Choroid plexus epithelial cell (primary cell): ENCODE measurements at places on chromosomes 4 and X.

- peak; percentile 60 for DNase-seq
These were observed 97.0 kb upstream of the PJA1 start for GRCh38 chrX:69262036-69262936.

- peak; percentile 30 for DNase-seq
These were observed 215.1 kb upstream of the SFRP2 start for GRCh38 chr4:154004016-154004415.

GRCh38 chr4:52780206-52780605 lies 29.0 kb upstream of the ERVMER34-1 start:
- DNase-seq: peak; percentile 23

GRCh38 chrX:151825007-151825406 lies 87.7 kb upstream of the MAGEA4 start:
- no peak for DNase-seq

GRCh38 chrX:30589146-30589888 lies 11.8 kb upstream of the TASL start:
- no peak for DNase-seq

DNA sequence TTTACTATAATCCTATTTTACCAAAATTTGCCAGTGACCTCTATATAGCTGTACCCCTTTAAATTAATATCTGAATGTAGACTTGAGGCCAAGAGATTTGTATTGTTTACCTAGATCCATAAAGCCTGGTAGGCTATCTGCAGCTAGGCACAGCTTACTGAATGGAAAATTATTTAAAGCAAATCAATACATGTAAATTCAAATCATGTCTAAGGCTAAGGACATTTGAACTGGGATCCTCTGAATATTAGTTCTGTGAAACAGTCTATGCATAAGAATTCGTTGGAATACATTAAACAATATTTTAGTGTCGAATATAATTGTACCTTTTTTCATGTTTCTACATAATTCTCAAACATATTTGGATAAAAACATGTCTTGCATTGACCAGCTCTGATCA lies 1.6 kb downstream of the UGT2A3 start:
- DNase-seq: no peak

GRCh38 chr4:20288846-20289512 lies 37.3 kb downstream of the SLIT2 start:
- no peak for DNase-seq

DNA sequence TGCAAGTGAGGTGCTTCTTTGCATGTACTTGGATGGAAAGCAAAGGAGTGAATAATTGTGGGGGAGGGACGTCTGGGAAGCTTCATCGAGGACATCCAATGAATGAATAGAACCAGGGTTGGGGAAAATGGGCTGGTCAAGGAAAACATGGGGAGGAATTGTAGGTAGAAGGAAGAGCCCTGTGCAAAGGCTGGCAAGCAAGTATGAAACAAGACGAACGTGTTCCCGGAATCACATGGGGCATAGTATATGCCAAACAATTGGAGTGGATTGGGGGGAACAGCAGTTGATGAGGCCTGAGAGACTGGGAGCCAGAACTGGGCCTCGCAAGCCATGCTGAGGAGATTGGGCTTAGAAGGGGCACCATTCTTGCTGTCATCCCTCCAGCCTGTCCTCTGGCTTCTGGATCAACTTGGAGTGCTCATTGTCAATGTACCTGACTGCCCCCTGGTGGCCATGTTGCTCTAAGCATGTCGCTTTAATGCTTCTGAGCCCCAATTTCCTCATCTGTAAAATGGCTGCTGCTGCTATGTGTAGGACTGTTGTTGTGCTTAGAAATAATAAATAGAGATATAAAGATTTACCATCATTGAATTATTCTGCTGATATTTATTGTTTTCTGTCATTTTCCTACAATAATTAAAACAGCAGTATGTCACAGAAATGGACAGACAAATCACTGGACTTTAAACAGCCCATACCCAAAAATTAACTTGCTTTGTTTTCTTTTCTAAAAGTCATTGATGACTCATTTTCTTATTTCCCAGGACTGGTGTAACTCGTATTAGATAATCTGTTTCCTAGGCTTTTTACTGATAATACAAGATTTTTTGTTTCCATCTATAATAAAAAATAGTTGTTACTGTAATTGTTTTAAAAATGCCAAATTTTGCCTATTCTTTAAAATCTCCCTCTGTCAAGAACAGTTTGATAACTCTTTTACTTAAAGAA lies 66.4 kb downstream of the JADE3 start:
- peak; percentile 80 for DNase-seq

- peak; percentile 83 for DNase-seq
These were observed 11.7 kb upstream of the RAB40A start for GRCh38 chrX:103531002-103531401.

DNA sequence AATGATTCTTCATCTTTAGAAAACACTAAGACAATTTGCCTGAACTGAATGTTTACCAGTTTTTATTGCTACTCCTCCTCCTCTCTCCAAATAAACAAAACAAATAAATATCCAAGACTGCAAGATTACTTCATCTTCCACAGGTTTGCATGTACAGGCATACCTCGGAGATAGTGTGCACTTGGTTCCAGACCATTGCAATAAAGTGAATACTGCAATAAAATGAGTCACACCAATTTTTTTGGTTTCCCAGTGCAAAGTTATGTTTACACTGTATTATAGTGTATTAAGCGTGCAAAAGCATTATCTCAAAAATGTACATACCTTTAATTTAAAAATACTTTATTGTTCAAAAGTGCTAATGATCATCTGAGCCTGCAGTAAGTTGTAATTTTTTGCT lies 53.3 kb downstream of the FBXL5 start:
- no peak for DNase-seq

- DNase-seq: peak; percentile 25
These were observed 162.0 kb upstream of the EOLA2 start for GRCh38 chrX:150100261-150100660.

GRCh38 chr4:17013382-17014006 lies 115.0 kb upstream of the LDB2 start:
- peak; percentile 48 for DNase-seq

GRCh38 chr4:37927434-37927833 lies 32.8 kb upstream of the PTTG2 start:
- no peak for DNase-seq
